ENCODE measurements at places on chromosomes 11 and 22.
A peak's percentile ranks its signal among the peaks of the same experiment; 100 is the strongest.

GRCh38 chr11:71986131-71986530 lies 12.6 kb upstream of the IL18BP start:
- no peaks in the 10 kb centered on the region for H3K4me1 ChIP-seq
- no peak for DNase-seq
- H3K27me3 ChIP-seq, result no peaks in the 10 kb centered on the region
- H3K27ac ChIP-seq, result no peak overlapping the region
- H3K4me3 ChIP-seq, result no peak overlapping the region

GRCh38 chr11:2451916-2452315 lies 7.1 kb downstream of the KCNQ1 start:
- H3K27ac ChIP-seq, result no peak overlapping the region
- no peaks in the 10 kb centered on the region for H3K36me3 ChIP-seq
- no peak overlapping the region for H3K4me3 ChIP-seq
- DNase-seq, result no peak
- H3K27me3 ChIP-seq, result peaks cover 53% of the 10 kb centered on the region

DNA sequence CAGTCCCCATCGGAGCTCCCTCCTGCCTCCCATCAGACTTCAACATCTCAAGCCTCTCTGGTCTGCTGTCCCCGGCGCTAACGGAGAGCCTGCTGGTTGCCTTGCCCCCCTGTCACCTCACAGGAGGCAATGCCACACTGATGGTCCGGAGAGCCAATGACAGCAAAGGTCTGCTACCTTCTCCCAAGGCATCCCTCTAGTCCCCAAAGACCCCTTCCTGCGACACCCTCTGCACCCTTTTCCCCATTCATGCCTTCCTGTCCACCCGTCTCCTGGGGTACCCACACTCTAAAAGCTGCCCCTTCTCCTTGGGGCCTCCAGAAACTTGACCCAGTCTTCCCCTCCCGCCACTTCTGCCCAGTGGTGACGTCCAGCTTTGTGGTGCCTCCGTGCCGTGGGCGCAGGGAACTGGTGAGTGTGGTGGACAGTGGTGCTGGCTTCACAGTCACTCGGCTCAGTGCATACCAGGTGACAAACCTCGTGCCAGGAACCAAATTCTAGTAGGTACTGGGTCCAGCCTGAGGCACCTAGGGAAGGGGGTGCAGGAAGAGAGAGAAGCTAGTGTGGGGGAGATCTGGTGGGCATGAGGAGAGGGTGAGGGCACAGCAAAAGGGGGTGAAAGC lies 860 bp downstream of the UPK2 start:
- no peaks in the 10 kb centered on the region for H3K36me3 ChIP-seq
- no peak overlapping the region for H3K4me3 ChIP-seq

- no peak for DNase-seq
- no peak overlapping the region for H3K4me3 ChIP-seq
- H3K27me3 ChIP-seq, result no peaks in the 10 kb centered on the region
Measured at GRCh38 chr11:48020092-48020755, 39.9 kb downstream of the PTPRJ start.

DNA sequence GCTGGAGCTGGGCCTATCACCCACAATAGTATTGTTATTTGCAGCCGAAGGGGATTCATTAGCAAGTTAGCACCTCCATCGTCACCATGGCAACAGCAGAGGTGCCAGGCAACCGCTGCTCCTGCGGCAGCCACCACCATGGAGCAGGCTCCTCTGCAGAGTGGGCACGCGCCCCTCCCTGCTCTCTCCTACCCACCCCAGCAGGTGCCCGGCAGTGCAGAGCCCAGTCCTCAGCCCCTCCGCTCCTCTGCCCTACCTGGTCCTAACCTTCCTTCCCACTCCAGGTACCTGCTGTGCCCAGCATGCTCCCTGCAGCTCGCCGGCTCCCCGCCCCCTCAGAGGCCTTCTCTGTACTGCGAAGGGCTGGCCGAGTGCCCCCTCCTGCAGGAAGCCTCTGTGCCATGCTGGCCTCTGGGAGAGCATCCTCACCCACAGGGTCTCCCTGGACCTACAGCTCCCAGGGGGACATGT lies 3.6 kb downstream of the DUSP8 start:
- H3K27ac ChIP-seq, result no peak overlapping the region
- no peak for DNase-seq
- peaks cover 27% of the 10 kb centered on the region for H3K27me3 ChIP-seq
- no peak overlapping the region for H3K4me3 ChIP-seq

DNA sequence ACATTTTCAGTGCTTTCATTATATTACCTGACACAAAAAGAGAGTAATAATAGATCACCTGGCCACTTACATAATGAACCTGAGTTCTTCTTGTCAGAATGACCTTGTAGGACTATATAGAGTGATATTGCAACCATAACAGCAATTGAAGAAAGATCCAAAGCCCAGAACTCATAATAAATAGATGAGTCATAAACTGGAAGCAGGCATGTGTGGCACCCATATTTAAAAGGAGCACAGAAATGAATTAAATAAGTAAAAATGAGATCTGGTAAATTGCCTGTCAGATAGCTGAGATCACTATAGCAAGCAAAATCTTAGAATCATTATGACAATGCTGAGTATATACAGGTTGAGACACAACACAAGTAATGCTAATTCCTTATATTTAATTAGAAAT lies 331.8 kb downstream of the AASDHPPT start:
- no peaks in the 10 kb centered on the region for H3K36me3 ChIP-seq
- H3K27me3 ChIP-seq, result no peaks in the 10 kb centered on the region
- no peaks in the 10 kb centered on the region for H3K4me1 ChIP-seq
- no peak overlapping the region for H3K4me3 ChIP-seq

DNA sequence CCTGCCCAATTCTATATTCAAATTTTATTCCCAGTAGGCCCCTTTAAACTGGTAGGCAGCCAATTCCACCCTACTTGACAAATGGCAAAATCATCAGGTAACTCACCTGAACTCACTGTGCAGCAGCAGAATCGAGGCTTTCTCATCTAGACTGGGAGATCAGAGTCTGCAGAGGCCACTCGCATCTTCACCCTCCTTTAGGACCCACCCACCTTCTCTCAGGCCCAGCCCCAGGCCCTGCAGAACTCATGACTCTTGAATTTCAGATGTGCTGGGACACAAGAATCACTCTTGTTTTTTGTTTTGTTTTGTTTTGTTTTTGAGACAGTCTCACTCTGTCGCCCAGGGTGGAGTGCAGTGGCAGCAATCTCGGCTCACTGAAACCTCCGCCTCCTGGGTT lies 38.8 kb downstream of the MICAL3 start:
- no peaks in the 10 kb centered on the region for H3K27me3 ChIP-seq
- H3K4me1 ChIP-seq, result peaks cover 37% of the 10 kb centered on the region
- no peak overlapping the region for H3K4me3 ChIP-seq
- H3K36me3 ChIP-seq, result no peaks in the 10 kb centered on the region
- H3K27ac ChIP-seq, result peak overlapping the region; percentile 69
- DNase-seq, result no peak

DNA sequence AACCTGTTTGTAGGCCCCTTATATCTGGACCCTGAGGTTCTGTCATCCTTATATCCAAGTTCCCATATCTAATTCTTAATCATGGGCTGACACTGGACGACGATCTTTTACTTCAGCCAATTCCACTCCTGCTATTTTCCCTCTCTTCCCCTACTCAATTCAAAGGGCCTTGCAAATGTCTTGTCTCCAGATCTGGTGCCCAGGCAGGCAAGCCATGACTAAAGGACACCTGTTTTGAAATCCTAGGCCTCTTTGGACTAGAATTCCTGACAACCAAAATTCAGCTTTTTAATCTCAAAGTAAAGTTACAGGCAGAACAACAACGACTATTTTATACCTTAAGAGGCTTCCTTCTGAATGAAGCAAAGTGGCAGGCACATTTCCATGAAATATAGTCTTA lies 963.4 kb downstream of the DLG2 start:
- no peak for DNase-seq
- H3K27ac ChIP-seq, result no peak overlapping the region
- H3K4me3 ChIP-seq, result no peak overlapping the region
- H3K4me1 ChIP-seq, result no peaks in the 10 kb centered on the region
- H3K36me3 ChIP-seq, result no peaks in the 10 kb centered on the region
- no peaks in the 10 kb centered on the region for H3K27me3 ChIP-seq

GRCh38 chr11:4569075-4569474 lies 12.5 kb upstream of the OR52I2 start:
- H3K27ac ChIP-seq, result no peak overlapping the region
- H3K4me3 ChIP-seq, result no peak overlapping the region
- peaks cover 5% of the 10 kb centered on the region for H3K27me3 ChIP-seq
- no peaks in the 10 kb centered on the region for H3K4me1 ChIP-seq

GRCh38 chr11:70399681-70400112 lies 1.4 kb downstream of the CTTN start:
- H3K27ac ChIP-seq, result peak overlapping the region; percentile 71
- H3K36me3 ChIP-seq, result peaks cover 2% of the 10 kb centered on the region
- peak overlapping the region; percentile 85 for H3K4me3 ChIP-seq
- H3K4me1 ChIP-seq, result peaks cover 30% of the 10 kb centered on the region
- no peaks in the 10 kb centered on the region for H3K27me3 ChIP-seq

DNA sequence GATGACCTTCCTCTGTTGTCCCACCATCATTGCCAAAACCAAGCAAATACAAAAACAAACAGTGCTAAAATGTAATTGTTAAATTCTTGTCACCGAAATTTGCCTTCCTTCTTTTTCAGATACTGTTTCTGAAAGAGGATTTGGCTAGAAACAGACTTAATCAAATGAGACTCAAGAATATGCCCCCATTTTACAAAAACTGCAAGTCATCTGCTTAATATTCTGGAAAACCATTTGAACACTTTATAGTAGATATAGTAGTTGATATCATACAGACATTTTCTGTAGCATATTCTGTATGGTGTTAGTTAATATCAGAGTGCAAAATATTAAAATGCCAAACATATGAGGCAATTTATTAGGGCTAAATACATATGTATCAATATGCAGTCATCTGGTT lies 3.5 kb downstream of the OR5M1 start:
- no peak for DNase-seq
- no peaks in the 10 kb centered on the region for H3K27me3 ChIP-seq
- H3K27ac ChIP-seq, result no peak overlapping the region
- no peaks in the 10 kb centered on the region for H3K4me1 ChIP-seq

DNA sequence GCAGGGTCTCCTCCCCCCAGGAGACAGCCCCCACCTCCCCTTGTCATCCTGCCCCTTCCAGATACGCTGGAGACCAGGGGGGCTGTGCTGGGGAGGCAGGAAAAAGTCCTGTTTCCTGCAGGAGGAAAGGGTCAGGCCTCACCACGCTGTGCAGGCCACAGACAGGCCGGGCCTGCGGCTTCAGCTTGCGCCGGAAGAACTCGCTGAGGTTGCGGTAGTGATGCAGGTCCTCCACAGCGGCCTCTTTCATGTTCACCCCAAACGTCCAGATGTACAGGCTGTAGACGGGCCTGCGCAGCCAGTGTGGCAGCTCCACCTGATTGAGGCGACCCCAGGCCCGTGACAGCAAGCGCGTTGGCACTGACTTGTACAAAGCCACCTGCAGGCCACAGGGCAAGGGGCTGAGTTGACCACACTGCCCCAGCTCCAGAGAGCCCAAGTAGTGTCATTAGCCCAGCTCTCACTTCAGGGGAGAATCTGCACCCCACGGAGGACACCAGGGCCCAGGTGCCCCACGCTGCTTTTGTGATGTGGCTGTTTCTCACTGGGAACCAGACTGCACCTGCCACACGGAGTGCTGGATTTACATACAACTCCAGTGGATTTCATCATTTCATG lies 40.4 kb downstream of the PISD start:
- no peak overlapping the region for H3K27ac ChIP-seq
- no peak overlapping the region for H3K4me3 ChIP-seq
- H3K27me3 ChIP-seq, result no peaks in the 10 kb centered on the region

DNA sequence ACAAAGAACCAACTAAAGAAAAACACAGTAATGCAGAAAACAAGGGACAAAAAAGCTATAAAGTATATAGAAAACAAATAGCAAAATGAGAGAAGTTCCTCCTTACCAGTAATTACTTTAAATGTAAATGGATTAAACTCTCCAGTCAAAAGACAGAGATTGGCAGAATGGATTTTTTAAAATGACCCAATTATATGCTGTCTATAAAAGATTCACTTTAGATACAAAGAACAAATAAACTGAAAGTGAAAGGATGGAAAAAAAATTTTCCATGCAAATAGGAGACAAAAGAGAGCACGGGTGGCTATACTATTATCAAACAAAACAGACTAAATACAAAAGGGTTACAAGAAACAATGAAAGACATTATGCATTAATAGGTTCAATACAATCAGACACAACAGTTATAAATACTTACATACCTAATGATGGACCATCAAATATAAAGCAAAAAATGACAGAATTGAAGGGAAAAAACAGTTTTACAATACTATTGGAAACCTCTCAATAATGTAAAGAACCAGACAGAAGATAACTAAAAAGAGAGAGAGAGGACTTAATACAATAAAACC lies 64.6 kb downstream of the NARS2 start:
- H3K36me3 ChIP-seq, result peaks cover 28% of the 10 kb centered on the region
- no peak for DNase-seq
- no peaks in the 10 kb centered on the region for H3K27me3 ChIP-seq
- H3K4me3 ChIP-seq, result no peak overlapping the region

DNA sequence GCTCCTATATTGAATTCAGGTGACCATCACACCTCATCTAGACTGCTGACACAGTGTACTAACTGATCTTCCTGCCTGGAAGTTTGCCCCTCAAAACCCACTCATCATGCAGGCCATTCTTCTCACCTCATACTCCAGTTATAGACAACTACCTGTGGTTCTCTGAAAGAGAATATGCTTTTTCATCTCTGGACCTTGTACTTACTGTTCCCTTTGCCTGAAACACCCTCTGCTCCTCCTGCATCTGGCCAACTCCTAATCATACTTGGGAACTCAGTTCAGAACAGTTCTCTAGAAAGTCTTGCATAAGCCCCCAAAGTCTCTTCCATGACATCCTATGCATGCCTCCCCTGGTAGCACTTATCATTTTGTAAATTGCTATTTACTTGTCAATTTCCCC lies 28.2 kb upstream of the P4HA3 start:
- peaks cover 10% of the 10 kb centered on the region for H3K36me3 ChIP-seq
- H3K27ac ChIP-seq, result no peak overlapping the region
- H3K4me1 ChIP-seq, result no peaks in the 10 kb centered on the region
- H3K27me3 ChIP-seq, result no peaks in the 10 kb centered on the region
- no peak overlapping the region for H3K4me3 ChIP-seq

DNA sequence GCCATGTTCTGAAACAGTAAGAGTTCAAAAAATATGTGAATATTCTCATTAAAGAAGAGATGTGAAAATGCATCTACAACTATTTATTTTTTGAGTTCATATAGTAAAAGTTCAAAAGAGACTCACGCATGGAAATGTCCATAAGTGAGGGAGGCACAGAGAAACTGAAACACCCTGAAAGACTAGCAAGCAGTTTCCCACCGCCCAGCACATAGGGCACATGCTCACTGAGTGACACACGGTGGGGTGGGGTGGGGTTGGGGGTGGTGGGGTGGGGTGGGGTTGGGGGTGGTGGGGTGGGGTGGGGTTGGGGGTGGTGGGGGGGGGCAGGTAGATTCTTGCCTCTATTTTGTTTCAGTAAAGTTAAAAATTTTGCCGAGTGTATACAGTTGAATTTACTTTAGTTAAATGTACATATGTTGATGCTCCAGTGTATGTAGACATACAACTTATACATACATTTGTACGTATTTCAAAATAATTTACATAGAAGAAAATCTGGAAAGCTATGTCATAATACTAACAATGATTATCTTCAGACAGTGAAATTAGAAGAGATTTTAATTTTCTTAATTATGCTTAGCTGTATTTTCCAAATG lies 6.3 kb downstream of the CCDC34 start:
- peaks cover 31% of the 10 kb centered on the region for H3K4me1 ChIP-seq
- H3K27ac ChIP-seq, result no peak overlapping the region
- no peak for DNase-seq
- H3K4me3 ChIP-seq, result no peak overlapping the region
- H3K27me3 ChIP-seq, result no peaks in the 10 kb centered on the region

Measured in neural crest cell (in vitro differentiated cells).